Caco-2 (cell line): ENCODE measurements at places on chromosomes 1 and 21. TPM values are rescaled to one million over a fixed set of nuclear protein-coding genes. Genes with fewer than 3 reads are reported as not detected.
A peak's percentile ranks its signal among the peaks of the same experiment; 100 is the strongest.

The HMCN1 gene
- total RNA-seq, result 0.02 and 0.49 TPM in 2 replicates

The MMEL1 gene
- not detected in 2 replicates for total RNA-seq

The C8A gene
- total RNA-seq, result not detected in 2 replicates

The DSTYK gene
- total RNA-seq, result 6.2 and 6.3 TPM in 2 replicates

The KISS1 gene
- total RNA-seq, result 2.9 and 3.3 TPM in 2 replicates

DNA sequence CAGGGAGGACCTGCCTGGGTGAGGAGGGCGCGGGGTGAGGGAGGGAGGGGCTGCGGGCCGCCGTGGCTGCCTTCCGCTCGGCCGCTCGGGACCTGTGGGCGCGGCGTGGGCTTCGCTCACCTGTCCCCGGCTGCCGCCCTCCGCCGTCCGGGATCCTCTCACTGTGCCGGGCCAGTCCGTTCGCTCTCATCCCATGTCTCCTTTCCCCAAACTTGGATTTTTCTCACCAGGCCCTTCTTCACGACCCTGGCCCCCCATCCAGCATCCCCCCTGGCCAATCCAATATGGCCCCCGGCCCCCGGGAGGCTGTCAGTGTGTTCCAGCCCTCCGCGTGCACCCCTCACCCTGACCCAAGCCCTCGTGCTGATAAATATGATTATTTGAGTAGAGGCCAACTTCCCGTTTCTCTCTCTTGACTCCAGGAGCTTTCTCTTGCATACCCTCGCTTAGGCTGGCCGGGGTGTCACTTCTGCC is 362 bp downstream of the ZBTB48 start:
- peak overlapping the region; percentile 96 for H3K27ac ChIP-seq
- H3K4me1 ChIP-seq, result peaks cover 28% of the 10 kb centered on the region
- H3K27me3 ChIP-seq, result no peaks in the 10 kb centered on the region
- no peak for DNase-seq
- H3K4me3 ChIP-seq, result peak overlapping the region; percentile 93
- no peaks in the 10 kb centered on the region for H3K36me3 ChIP-seq
